RCC 7860 (cell line): ENCODE measurements at places on chromosomes 7 and 10.
A peak's percentile ranks its signal among the peaks of the same experiment; 100 is the strongest.

- DNase-seq = no peak
Measured at GRCh38 chr7:83060218-83060617, 102.5 kb downstream of the PCLO start.

DNA sequence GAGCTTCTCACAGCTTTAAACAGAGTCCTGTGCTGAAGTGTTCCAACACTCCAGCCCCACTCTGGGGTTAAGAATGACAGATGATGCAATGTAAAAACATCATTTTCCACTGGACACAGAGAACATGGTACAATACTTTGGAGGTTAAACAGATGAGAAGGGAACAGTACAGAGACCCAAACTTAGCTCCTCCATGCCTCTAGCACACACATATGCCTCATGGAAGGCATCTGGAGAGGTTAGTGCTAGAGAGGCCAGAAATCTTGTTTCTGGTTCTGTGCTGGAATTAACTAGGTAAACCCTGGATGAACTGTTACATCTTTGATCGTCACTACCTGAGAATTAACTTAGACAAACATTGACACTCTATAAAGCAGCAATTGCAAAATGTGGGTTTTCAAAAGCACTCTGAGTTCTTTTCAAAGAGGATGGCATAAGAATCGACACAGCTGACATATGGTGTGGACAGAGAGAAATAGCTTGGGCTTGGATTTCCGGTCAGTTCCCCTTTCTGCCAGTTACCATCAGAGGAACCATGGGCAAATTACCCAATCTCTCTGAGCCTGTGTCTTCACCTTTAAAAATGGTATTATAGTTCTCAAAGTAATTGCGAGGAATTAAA lies 81.9 kb downstream of the KCNMA1 start:
- DNase-seq = no peak

GRCh38 chr10:88232983-88233543 lies 350.1 kb downstream of the RNLS start:
- no peak for DNase-seq

DNA sequence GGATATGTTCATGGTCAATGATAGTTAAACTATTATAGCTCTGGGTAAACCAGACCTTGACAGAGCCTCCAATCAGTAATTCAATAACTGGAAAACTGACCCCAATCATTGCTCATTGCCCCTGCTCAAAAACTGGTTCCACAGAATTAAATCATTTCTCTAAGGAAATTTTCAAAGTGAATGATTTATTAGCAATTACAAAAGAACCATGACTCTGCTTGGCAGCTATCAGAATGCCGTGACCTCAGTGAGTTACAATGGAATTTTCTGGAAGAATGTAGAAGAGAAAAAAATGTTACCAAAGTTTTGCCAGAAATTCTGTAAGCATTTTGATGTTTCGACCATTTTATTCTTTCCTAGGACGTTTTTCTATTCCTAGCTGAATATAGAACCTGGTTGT lies 106.8 kb upstream of the APBB1IP start:
- no peak for DNase-seq

DNA sequence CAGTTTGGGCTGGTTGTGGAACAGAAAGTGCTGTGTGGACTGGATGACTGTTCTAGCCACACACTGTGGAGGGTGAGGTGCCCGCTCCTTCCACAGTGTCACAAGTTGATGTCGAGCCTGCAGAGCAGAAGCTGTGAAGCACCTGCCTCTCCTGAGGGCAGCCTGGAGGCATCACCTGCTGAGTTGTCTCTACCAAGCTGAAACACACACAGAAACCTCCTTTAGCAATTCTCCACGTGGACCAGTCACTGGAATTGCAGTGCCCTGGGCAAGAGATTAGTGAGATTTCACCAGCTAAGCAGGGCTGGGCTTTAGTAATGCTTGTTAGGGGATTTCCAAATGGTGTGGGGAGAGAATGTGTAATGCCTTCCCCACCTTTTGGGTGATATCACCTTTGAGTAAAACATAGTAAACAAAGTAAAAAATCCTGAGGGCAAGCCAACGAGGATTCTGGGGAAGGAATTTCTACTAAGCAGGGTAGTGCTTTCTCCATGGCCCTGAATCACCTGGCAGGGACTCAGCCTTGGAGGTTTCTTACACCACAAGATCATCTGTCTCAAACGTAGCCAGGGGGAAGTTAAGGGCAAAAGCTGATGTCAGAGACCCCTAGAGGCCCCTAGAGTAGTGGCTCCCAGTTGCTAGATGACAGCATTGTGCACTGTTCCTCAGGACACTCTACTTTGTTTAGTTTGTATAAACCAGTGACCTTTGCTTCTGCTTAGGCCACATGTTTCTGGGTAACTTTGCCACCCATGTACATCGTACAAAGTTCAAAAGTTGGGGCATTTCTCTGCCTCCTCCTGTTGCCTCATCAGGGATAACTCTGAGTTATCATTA lies 233.1 kb upstream of the IGFBP3 start:
- peak; percentile 94 for DNase-seq

GRCh38 chr7:155692317-155692716 lies 47.9 kb downstream of the RBM33 start:
- DNase-seq = no peak

GRCh38 chr7:95002775-95003174 lies 95.4 kb downstream of the PPP1R9A start:
- DNase-seq = peak; percentile 41

- no peak for DNase-seq
Measured at GRCh38 chr7:54112567-54112966, 429.6 kb upstream of the VSTM2A start.

GRCh38 chr10:48257407-48257961 lies 17.0 kb downstream of the FRMPD2 start:
- no peak for DNase-seq

DNA sequence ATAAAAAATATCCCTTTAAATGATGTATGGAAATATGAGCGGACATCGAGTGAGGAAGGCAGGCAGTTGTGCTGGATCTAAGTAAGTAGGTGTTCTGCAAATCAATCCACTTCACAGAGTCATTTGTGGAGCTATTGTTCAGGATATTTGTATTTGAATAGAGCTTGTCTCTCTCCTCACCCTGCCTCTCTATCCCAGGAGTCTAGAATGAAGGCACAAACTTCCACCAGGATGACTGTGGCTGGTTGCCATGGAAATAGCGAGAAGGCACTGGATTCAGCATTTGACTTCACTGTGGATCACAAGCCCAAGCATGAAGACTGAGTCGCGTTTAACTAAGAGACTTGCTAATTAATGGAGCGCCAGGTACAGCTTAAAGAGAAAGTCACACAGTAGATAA lies 53.2 kb downstream of the NPY start:
- DNase-seq = no peak

GRCh38 chr7:15848362-15848761 lies 161.9 kb upstream of the MEOX2 start:
- DNase-seq = no peak

GRCh38 chr10:42976351-42977031 lies 100.4 kb upstream of the RET start:
- no peak for DNase-seq

GRCh38 chr7:80491462-80491861 lies 20.4 kb downstream of the GNAT3 start:
- DNase-seq = no peak

GRCh38 chr7:118153551-118154177 lies 30.3 kb upstream of the LSM8 start:
- peak; percentile 46 for DNase-seq

DNA sequence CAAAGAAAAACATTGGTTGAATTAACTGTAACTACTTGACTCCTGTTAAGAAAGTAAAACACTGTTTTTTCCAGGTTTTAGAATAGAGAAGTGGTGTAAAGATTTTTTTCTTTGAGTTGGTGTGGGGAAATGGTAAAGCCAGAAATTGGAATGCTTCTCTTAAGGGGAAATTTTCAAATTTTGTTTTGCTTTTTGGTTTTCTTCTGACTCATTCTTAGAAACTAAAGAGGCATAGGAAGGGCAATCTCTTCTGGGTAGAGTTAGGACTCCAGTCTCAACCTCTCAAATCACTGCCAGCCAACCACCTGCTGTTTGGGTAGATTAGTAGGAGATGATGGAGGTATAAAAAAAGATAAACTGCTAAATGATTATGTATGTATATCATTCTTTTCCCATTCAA lies 47.7 kb upstream of the STRIP2 start:
- DNase-seq = no peak
